ENCODE measurements at places on chromosomes 5 and 9. TPM values are rescaled to one million over a fixed set of nuclear protein-coding genes. Genes with fewer than 3 reads are reported as not detected.

The TRIM36 gene
- 1.5 TPM for polyA plus RNA-seq

DNA sequence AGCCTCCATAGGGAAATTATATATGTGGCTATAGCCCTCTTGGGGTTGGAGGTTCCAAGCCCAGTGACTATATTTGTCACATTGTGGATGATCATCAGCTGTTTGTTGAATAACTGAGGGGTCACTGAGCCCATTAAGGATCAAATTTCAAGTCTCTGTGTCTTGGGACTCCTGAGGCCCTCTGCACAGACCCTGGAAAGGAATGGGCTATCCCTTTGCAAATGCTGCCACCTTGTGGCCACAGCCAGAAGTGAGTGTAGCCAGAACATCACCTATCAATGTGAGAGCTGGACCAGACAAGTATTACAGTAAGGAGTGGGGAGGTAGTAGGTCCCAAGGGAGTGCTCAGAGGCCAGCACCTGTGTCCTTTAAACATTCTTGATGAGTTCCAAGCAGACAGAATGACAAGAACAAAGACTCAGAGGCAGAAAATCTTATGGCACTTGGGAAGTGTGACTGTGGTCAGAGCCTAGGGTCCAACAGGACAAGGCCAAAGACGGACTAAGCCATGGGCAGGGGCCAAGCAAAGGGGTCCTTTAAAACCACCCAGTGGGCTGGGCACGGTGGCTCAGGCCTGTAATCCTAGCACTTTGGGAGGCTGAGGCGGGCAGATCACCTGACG lies 8.2 kb downstream of the RPP25L start:
- no peaks in the 10 kb centered on the region for H3K36me3 ChIP-seq
- no peak overlapping the region for H3K27ac ChIP-seq
- no peaks in the 10 kb centered on the region for H3K4me1 ChIP-seq

The CCDC107 gene
- 10.3 TPM for polyA plus RNA-seq

The SPAAR gene
- polyA plus RNA-seq, result 4.0 TPM

DNA sequence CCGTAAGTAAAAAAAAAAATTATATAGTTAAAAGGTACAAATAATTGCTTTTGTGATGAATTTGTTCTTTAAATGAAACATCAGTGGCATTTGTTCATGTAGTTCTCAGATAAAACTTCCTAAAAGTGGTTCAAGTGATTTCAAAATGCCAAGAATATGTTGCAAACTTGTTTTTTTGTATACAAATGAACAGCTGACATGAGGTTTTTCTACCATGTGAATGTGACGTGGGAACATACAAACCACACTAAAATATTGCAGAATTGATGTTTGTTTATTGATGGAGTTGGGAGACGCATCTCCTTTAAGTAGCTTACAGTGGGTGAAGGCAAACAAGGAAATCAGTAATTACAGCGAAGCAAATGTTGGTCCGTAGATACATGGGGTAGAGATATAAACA lies 16.9 kb downstream of the BASP1 start:
- no peaks in the 10 kb centered on the region for H3K27me3 ChIP-seq
- H3K4me1 ChIP-seq, result peaks cover 35% of the 10 kb centered on the region
- H3K36me3 ChIP-seq, result no peaks in the 10 kb centered on the region
- no peak overlapping the region for H3K4me3 ChIP-seq
- DNase-seq, result no peak

The IL17B gene
- 1.8 TPM for polyA plus RNA-seq

DNA sequence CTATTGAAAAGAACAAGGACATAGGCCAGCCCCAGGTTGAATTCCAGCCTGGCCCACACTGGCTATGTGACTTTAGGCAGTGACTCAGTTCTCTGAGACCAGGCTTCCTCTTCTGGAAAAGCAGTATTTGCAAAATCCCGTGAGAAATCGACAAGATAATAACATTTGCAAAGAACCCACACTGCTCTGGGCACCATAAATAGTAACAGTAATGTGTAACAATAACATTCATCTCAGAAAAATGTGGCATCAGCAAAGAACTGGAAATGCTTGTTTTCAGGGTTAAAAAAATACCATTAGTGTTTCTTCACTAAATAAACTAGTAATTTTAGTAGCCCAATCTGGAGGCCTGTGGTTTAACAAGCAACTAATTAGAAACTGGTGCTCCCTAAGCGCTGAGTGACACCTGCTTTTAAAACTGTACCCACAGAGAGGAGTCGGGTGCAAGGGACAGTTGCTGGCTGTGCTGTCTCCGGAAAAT lies 148.4 kb downstream of the TTLL11 start:
- H3K27ac ChIP-seq, result no peak overlapping the region
- H3K36me3 ChIP-seq, result no peaks in the 10 kb centered on the region
- no peaks in the 10 kb centered on the region for H3K4me1 ChIP-seq
- H3K4me3 ChIP-seq, result no peak overlapping the region
